ENCODE measurements at places on chromosomes 6 and 20.

DNA sequence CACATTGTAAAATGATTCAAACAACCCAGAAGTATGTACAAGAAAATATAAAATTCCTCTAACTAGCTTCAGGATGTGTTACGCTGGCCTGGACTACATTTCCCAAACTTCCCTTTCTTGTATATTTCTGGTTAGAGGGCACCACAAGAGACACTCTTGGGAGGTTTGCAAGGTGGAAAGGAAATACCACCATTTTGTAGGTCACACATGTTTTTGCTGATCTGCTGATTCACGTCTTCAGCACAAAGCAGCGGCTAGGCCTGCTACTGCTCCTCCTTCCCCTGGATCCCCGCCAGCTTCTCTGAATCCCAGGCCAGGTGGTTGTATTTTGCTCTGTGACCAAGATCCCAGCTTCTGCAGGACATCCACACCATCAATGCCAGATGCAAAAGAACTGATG, 104.2 kb downstream of the AGPAT4 start:
- DNase-seq = no peak

GRCh38 chr6:26383624-26384417, 913 bp downstream of the BTN2A2 start:
- DNase-seq = no peak

DNA sequence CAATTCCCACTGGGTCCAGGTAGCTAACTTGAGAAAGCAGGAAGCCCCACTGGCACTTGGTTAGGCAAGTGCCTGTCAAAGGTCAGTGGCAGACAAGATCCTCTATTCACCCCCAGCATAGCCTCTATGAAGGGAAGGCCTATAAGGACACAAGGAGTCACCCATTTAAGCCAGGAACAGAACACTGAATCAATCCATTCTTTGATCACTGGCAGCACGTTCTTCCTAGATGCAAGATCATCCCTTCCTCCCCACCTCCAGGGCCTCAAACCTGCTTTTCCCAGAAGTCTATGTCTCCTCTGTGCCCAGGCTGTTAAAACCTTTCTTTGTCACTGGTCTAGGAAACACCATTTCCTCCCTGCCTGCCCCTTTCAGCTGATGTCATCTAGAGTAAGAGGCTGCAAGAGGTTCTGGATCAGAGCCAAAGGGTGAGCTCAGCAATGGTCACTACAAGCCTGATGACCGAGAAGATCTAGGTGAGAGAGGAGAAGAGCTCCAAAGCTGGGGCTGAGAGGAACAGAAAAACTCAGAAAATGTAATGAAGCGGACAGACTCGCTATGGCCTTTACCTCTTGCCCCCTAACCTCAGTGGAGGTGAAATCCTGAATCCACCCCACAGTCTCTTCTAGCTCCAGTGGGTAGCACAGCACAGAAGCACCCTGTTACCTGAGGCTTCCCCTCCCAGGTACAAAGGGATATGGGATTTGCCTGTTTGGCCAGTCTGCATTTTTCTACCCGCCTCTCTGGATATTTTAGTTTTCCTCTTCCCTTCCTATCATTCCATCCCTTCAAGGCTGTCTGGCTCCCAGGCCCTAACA, 1.8 kb downstream of the GTPBP2 start:
- DNase-seq = no peak

DNA sequence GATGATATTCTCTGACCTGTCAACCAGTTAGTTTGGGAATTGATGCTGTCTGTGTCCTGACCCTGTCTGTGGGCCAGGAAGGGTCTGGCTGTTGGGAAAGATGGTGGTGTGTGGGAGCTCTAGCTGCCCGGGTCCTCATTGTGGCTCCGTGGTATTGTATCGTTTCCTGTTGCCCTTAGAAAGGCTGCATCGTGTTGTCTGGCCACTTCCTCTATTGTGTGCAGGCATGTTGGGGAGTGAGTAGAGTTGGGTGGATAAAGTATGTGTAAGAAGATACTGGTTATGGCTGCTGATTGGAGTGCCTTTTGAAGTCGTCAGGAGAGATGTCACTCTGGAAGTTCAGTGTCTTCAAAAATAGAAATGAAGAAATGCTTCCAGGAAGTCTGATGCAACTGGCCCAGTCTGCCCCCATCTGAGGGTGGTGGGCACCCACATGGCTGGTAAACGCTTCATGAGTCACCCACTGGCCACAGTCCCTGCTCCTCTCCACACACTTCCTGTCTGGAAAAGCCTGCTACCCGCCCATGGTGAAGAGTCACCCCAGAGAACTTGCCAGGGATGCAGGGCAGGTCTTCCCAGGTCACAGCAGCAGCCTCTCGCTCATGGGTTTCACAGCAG, 27.9 kb downstream of the PPARD start:
- no peak for DNase-seq

DNA sequence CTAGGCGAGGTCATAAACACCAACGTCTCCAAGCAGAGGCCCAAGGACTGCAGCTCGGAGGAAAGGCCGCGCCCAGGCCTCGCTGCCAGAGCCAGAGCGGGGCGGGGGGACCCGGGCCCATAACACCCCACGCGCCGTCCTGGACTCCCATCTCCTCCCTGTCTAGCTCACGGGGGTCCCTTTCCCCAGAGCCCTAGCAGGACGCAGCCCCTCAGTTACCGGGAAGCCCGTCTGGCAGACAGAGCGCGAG, 44.9 kb downstream of the MDFI start:
- DNase-seq = no peak

DNA sequence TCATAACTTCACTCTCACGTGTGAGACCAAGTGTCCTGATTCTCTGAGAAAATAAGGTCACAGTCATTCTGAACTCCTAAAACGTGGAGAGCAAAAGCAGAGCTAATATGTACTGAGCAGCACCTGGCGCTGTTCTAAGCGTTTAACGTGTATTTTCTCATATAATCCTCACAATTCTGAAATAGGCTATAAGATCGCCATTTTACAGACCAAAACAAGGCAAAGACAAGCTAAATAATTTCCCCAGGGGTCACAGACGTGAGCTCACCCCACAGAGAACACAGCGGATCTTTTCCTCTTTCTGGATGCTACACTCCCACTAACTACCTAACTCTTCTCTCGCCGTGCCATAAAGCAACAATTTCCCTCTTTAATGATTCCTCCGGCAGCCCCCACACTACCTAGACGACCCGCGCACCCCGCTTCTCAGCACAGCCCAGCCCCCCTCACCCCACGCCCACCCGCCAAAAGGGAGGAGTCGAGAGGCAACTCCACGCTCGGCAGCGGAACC, 636 bp downstream of the SUPT3H start:
- DNase-seq = peak; percentile 79

GRCh38 chr20:57451795-57452661, 60.8 kb downstream of the RBM38 start:
- DNase-seq = no peak

DNA sequence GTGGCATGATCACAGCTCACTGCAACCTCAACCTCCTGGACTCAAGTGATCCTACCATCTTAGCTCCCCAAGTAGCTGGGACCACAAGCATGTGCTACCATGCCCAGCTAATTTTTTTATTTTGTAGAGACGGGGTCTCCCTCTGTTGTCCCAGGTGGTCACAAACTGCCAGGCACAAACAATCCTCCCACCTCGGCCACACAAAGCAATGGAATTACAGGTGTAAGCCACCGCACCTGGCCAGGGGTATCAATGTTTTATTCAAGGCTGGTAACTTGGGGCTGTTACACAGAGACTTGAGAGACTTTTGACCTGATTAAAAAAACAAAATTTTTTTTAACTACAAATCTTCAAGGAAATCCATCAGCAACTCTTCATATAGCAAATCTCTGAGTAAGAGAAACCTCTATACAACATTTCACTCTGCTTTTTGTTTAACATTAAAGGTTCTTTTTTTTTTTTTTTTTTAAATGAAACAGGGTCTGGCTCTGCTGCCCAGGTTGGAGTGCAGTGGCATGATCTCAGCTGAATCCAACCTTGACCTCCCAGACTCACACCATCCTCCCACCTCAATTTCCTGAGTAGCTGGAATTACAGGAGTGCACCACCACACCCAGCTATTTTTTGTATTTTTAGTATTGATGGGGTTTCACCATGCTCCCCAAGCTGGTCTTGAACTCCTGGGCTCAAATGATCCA, 5.9 kb downstream of the EIF2S2 start:
- no peak for DNase-seq

- no peak for DNase-seq
These were observed 22.2 kb upstream of the TXLNB start for GRCh38 chr6:139313784-139314545.

DNA sequence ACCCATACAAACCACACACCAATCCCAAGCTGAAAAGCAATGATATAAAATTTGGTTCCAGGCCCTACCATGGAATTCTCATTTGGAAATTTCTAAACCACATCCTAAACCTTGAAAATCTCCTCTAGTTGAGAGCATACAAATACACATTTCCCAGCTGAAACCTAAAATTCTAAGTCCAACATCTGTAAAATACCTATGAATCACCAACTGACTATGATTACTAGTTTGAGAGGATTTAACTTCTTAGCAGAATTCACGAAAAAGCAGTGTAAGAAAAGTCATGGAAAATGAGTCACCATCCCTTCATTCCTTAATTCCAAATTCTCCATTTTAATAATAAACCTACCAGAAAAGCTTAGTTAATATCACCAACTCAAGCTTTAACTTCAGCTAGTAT, 15.4 kb downstream of the RANBP9 start:
- no peak for DNase-seq

- DNase-seq = no peak
These were observed 85.2 kb upstream of the PHACTR3 start for GRCh38 chr20:59518881-59519706.

DNA sequence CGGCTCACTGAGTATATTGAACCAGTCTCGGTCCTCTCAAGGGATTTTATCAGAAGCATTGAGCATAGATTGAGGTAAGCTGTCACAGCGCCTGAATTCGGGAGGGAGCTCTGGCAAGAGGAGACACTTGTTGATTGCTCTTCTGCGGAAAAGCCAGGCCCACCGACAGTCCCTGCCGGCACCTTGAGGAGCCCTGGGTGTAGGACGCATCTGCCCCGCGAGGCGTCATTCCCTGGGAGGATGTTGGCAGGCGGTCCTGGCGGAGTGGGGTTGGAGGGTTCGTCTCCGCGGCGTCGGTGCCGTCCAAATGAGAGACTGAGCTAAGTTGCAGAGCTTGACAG, 843 bp downstream of the FBXO9 start:
- peak; percentile 20 for DNase-seq

- no peak for DNase-seq
These were observed 69.8 kb upstream of the LYRM2 start for GRCh38 chr6:89708316-89708715.

DNA sequence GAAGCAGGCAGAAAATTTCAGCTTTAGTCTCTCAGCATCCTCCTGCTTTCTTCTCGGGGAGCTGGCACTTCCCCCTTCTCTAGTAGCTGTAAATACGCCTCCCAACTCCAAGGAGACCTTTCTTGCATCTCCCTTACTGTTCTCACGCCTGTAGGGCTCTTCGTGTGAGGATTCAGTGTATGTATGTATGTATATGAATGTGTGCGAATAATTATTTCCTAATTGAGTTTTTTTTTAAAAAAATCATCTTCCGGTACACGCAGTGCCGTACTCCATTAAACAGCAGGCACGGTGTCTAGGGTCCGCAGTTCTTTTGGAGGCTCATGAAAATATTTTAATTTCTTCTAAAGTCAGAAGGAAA, 85.4 kb downstream of the HFE start:
- DNase-seq = no peak

DNA sequence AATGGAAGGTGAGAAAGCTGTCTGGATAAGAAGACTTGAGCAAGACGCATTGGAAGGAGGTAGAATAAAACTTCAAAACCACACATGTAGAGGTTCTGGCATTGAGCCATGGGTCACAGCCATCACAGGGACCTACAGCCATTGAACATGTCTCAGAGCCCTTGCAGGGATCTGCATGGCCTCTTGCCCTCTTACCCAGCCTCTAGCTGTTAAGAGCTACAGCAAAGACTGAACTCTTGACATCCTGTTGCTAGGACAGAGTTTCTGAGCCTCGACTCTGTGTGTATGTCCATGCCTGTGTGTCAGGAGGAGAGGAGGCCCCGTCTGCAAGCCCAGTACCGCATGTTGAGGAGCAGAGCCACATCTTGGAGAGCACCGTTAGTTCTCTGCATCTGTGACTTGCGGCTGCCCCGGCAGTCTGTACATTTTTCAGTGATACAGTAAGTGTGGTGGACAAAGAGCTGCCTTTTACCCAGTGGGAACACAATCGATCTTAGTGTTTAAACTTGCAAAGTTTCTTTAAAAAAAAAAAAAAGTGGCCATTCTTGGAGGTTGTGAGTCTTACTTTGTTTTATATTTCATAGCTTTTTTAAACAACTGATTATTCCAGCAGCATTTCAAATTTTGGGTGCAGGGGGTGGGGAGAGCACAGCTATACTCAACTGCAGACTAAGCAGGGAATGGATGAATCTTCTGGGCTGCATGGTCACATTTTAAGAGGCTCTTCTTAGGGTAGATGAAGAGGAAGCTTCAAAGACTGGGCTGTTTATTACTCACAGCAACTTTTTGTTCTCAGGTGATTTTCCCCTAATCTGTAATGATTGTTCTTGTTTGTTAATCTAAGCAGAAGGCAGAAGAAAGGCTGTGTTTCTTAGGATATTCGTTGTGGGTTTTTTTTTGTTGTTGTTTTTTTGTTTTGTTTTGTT, 88.5 kb downstream of the TBC1D7 start:
- no peak for DNase-seq

GRCh38 chr6:145813285-145814034, 1.1 kb downstream of the FBXO30 start:
- no peak for DNase-seq

DNA sequence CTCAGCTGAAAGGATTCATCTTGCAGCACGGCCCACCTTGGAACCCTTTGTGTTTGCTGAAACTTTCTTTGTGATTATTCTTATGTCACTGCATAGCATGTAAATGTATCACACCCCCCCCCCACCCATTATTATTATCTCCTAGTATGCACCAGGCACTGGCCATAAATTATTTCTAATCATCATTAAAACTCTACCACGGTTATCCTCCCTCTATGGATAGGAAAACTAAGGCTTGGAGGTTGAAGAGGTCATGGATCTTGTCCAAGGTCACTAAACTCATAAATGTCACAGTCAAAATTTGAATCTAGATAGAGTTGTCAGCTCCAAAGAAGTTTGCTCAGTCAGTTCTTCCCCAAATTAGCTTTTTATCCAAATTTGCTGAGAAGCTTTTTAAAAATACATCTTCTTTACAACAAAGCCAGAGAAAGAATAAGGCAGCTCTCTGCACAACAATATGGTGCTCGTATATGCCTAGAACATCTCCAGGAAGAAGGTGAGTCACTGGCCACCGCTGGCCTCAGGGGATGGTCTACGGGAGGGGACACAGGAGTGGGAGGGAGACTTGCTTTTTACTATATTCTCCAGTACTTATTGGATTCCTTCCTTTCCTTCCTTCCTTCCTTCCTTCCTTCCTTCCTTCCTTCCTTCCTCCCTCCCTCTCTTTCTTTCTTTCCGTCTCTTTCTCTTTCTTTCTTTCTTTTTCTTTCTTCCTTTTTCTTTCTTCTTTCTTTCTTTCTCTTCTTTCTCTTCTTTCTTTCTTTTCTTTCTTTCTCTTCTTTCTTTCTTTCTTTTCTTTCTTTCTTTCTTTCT, 134.5 kb downstream of the VEGFA start:
- no peak for DNase-seq

DNA sequence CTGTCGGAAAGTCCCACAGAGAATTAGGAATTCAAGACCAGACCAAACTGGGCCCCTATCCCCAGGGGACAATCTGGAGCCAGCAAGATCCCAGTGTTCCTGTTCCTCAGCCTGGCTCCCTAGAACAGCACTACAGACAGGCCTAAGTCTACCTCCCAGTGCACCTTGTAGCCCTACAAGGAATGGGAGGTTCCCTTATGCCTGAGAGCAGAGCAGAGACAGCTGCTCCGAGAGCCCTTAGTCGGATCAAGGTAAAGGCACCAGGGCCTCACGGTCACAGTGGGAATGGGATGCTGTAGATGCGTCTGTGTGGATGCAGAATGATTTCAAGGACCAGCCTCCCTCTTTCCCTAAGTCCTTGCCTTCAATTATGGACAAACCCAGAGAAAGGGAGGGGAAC, 204.5 kb upstream of the STXBP5 start:
- DNase-seq = no peak

Data from stimulated activated CD4-positive, alpha-beta T cell treated with anti-CD3 and anti-CD28 coated beads, Interleukin-1b, Interleukin-23, amount 100 ng/mL, for 4 hours (primary cell).